ENCODE measurements at places on chromosomes 16 and 17.

- peak; percentile 87 for DNase-seq
Measured at GRCh38 chr16:30407102-30407803, at the start of gene ZNF771. TSS of gene ZNF771 (plus strand) at chr16:30407606. CDS start at chr16:30408054, 448 bp downstream.

DNA sequence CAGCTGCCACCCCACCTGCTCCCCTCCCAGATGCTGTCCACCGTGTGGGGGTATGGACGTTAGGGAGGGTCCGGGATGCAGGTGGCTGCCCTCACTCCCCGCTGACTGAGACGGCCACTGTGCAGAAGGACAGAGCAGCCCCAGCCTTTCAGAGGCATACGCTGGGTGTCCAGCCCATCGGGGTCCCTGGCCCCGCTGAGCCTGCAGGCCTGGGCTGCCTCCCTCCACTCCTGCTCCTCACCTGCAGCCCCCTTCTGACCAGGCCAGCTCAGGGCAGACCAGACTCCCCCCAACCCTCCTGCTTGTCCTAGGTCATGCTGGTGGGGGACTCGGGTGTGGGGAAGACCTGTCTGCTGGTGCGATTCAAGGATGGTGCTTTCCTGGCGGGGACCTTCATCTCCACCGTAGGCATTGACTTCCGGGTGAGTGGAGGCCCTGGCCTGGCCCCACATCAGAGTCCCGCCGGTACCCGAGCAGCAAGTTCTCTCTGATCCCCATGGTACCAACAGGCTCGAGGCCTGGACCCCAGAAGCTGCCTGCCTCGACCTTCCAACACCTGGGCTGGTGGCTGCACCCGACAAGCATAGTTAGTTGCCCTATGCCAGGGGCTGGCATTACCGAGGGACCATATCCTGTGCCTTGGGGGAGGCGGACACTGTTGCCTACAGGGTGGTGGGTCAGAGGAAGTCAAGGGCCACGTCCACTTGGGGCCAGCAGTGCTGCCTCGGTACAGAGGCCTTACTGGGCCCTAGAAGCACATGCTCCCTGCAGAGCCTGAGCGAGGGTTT lies 1.4 kb downstream of the RAB26 start:
- no peak for DNase-seq

DNA sequence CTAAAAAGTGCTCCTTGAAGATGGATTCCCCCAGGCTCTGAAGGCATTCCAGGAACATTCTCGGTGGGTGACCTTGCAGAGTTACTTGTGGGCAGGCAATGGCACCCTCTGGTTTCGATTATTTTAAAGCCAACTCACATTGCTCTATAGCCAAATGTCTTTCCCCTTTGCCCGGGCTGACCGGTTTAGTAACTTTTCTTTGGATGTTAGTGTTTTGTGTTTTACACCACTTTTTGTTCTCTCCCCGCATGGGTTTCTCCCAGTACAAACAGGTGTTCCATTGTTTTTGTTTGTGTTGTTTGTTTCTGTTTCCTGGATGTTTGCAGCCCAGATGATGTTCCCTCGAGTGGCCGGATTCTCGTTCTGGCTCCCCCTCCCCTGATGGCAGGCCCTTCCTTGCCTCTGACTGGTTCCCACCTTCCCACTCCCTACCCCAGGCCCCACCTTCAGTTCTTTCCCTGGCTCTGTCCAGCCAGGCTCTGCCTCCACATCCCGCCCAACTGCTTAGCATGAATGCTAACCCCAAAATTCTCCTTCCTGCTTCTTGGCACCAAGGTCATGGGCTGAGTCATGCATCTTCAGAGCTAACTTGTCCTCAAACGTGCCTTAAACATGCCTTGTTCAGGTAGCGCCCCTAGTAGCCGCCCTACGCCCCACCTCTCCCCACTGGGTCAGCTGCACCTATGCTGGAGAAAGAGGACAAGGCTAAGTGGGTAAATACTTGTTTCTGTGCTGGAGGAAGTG lies 40.6 kb downstream of the ELAC2 start:
- peak; percentile 53 for DNase-seq

DNA sequence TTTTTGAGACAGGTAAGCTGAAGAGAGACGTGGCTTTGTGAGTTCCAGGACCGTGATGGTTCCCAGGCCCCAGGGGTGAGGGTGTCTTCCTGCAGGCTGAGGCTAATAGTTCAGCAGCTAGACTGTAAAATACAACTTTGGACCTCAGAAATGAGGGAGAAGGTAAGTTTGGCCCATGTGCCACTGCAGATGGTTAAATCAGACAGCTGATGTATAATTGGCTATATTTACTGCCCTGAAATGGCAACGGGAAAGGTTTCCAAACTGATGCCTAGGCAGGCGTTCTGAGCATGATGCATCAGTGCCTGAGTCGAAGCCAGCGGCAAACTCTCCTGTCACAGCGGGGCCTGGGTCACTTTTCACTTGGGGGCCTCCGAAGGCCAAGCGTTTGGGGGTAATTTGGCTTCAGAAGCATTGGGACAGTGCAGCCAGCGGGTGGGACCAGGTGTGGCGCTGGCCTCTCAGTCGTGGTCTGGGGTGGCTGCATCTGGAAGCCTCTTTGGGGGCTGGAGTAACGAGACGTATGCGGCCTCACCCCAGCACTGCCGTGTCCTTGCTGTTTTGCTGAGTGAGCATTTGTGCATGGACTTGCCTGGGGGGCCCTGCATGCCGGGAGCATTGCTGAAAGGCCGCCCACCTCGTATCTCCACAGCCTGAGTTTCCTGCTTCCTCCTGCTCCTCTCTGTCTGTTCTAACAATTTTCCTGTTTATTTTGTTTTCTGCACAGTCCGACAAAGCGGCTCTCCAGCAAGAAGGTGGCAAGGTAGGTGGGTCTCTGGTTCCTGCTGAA lies 31.2 kb upstream of the CAPN15 start:
- DNase-seq: no peak

GRCh38 chr17:45042346-45043120 lies 8.9 kb downstream of the DCAKD start:
- DNase-seq: no peak

DNA sequence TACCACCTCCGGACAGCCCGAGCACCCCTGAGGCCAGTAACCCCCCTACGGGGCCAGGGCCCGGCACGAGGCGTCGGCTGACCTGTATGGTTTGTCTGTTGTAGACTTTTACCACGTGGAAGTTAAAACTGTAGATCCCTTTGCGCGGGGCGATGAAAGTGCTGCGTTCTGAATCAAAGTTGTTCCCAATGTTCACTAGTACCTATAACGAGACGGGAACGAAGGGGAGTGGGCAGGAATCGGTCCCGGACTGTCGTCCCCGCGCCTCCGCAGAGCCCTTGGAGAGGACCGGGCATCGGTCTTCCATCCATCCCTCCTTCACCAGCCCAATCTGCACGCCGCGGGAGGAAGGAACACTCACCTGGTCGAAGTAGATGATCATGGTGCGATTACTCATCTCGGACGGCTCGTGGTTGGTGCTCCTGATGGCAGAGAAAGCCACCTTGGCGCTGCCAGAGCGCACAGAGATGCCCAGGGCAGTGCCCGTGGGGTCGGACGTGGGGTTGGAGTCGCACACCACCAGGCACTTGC lies 732 bp downstream of the CBLN1 start:
- no peak for DNase-seq

DNA sequence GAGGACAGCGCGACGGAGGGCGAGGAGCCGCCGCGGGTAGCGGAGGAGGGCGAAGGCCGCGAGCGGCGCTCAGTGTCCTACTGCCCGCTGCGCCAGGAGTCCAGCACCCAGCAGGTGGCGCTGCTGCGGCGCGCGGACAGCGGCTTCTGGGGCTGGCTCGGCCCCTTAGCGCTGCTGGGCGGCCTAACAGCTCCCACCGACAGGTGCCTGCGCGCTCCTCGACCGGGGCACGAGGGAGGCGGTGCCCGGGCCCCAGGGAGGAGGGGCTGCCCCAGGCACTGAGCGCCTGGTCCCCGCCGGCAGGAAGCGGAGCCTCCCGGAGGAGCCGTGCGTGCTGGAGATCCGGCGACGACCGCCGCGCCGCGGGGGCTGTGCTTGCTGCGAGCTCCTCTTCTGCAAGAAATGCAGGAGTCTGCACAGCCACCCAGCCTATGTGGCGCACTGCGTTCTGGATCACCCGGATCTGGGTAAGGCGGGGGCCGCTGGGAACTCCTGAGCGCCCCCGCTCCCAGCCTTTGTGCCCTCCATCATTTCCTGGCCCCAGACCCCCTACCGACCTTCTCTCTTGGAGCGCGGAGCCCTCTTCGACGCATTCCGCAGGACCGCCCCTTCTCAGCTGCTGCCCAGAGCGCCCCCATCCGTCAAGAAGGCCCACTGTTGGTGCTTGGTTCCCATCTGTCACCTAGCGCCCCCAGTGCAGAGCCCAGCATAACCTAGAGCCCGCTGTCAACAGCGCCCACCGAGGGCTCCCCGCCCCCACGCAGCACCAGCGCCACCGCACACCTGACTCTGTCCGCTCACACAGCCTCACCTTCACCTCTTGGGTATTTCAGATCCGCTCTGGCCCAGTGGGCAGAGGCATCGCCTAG lies 3.7 kb downstream of the C17orf50 start:
- DNase-seq: peak; percentile 75

- no peak for DNase-seq
Measured at GRCh38 chr16:85428899-85429775, 184.0 kb upstream of the GSE1 start.

DNA sequence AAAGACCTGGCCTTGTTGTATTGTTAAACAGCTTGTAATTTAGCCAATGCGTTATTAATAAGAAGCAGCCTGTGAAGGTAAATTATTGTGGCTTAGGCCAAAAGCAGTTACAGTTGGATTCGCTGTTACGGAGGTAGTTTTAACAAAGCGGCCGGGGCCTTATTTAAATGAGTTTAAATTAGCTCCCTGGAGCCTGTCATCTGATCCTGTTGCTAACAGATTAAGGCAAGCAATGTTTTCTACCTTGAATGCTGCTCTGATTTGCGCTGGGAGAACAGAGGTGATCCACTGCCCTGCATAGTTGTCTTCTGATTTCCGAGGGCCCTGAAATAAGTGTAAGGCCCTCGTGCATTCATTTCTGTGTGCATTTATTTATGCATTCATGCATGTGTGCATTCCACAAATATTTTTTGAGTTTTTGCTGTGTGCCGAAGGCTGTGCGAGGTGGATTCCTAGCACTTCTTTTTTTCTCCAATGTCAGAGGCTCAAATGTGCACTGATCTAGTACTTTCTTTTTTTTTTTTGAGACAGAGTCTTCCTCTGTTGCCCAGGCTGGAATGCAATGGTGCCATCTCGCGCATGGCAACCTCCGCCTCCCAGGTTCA lies 10.9 kb downstream of the SEC14L5 start:
- DNase-seq: no peak

GRCh38 chr17:28319598-28319935 lies 567 bp downstream of the TMEM97 start:
- DNase-seq: no peak

Data from fibroblast of lung (primary cell).